ENCODE measurements at places on chromosomes 6 and 20. TPM values are rescaled to one million over a fixed set of nuclear protein-coding genes. Genes with fewer than 3 reads are reported as not detected.
A peak's percentile ranks its signal among the peaks of the same experiment; 100 is the strongest.

The BTNL2 gene
- not detected for total RNA-seq

The TXLNB gene
- total RNA-seq, result 1.5 TPM

The KIF6 gene
- 0.42 TPM for total RNA-seq

The RNF182 gene
- 0.60 TPM for total RNA-seq

The MOG gene
- total RNA-seq, result not detected

The AGER gene
- total RNA-seq, result 12.7 TPM

The SMPDL3A gene
- total RNA-seq, result 3.9 TPM

The DCBLD1 gene
- 16.8 TPM for total RNA-seq

DNA sequence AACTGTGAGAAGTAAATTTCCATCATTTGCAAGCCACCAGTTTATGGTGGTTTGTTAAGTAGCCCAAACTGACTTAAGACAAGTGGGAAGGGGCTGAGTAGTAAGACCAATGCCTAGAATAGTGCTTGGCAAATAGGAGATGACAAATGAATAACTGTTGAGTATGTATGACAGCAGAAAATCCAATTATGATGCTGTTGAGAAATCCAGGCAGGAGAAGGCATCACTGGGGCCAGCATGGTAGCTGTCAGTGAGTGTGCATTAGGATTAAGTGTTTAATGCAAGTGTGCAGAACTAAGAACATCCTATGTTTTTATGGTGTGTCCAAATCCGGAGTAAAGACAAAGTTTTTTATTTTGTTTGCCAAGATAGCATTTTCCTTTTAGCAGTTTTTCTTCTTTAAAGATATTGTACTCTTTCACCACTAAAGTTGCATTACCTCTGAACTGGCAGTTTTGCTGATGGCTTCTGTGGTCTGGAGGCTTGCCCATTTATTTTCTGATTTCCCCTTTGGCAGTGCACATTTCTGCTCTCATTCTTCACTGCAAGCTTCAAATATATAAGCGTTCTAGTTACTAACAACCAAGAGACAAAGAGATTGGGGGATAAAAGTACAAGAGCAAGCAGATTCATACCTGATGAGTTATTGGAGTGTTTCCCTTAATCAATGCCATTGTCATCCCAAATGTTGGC lies 289.7 kb downstream of the KCNQ5 start:
- DNase-seq, result no peak
- H3K4me3 ChIP-seq, result no peak overlapping the region
- H3K4me1 ChIP-seq, result no peaks in the 10 kb centered on the region
- H3K36me3 ChIP-seq, result no peaks in the 10 kb centered on the region

- no peaks in the 10 kb centered on the region for H3K36me3 ChIP-seq
- no peak overlapping the region for H3K27ac ChIP-seq
- no peak overlapping the region for H3K4me3 ChIP-seq
- H3K4me1 ChIP-seq, result no peaks in the 10 kb centered on the region
- DNase-seq, result no peak
Observed at GRCh38 chr20:38117205-38117604, 47.9 kb downstream of the TGM2 start.

DNA sequence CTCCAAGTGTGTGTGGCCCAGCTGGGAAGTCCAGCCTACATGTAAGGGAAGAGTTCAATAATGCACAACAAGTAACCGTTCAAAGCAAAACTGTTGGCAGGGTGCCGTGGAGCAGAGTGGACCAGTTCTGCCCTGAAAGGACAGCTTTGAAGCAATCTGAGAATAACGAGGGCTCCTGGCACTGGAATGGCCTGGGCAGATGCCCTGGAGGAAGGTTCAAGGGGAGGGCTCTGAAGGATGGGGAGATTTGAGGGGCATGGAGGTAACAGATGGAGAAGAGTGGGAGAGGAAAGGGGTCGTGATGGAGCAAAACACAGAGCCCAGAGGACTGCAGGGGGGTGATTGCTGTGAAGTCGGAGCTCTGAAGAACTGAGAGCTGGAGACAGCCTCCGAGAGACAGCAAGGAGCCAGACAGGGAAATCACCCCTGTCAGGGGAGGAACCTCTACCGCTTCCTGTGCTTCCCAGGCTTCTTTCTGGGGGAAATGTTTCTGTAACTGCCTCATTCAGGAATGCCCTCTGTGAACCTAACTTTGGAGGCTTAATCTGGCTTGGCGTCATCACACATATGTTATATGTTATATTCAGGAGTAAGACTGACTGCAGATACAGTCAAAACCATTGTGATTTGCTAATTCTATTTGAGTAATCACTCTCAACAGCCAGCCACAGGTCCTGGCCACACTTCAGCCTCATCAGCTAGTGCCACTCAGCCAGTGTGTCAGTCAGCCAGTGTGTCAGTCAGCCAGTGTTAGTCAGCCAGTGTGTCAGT lies 41.2 kb downstream of the ZC3H12D start:
- H3K27ac ChIP-seq, result no peak overlapping the region
- no peaks in the 10 kb centered on the region for H3K4me1 ChIP-seq
- no peak for DNase-seq
- H3K36me3 ChIP-seq, result no peaks in the 10 kb centered on the region

- H3K36me3 ChIP-seq, result peaks cover 23% of the 10 kb centered on the region
- no peak for DNase-seq
- no peaks in the 10 kb centered on the region for H3K27me3 ChIP-seq
- H3K27ac ChIP-seq, result peak overlapping the region; percentile 15
- no peaks in the 10 kb centered on the region for H3K4me1 ChIP-seq
Observed at GRCh38 chr20:37228656-37229055, 33.0 kb downstream of the GHRH start.

- no peak for DNase-seq
- no peak overlapping the region for H3K4me3 ChIP-seq
- H3K27ac ChIP-seq, result no peak overlapping the region
- no peaks in the 10 kb centered on the region for H3K36me3 ChIP-seq
Observed at GRCh38 chr6:114195027-114195365, 147.8 kb downstream of the HS3ST5 start.

GRCh38 chr6:90343576-90343975 lies 46.9 kb upstream of the BACH2 start:
- no peaks in the 10 kb centered on the region for H3K4me1 ChIP-seq
- H3K27me3 ChIP-seq, result no peaks in the 10 kb centered on the region
- H3K27ac ChIP-seq, result no peak overlapping the region
- H3K36me3 ChIP-seq, result no peaks in the 10 kb centered on the region
- no peak overlapping the region for H3K4me3 ChIP-seq

- peaks cover 8% of the 10 kb centered on the region for H3K36me3 ChIP-seq
- no peaks in the 10 kb centered on the region for H3K27me3 ChIP-seq
Observed at GRCh38 chr20:5595744-5596143, 154.5 kb upstream of the SHLD1 start.

DNA sequence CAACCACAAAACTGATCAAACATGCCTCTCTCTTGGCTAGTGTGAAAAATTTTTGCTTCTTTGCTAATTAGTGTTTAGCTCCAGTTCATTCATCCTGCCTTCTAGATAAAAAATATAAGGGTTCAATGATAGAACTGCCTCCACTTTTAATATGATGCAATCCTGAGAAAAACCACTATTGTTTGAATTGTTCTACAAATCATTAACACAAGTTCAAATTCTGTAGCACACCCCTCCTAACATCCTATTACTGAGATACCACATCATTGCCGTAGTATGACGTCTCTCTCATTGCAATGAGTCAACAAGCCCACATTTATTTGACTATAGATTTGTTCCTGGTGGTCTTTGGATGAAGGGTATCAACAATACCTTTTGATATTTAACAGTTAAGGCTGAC lies 365.8 kb upstream of the OPRM1 start:
- no peaks in the 10 kb centered on the region for H3K36me3 ChIP-seq
- no peaks in the 10 kb centered on the region for H3K27me3 ChIP-seq
- H3K4me3 ChIP-seq, result no peak overlapping the region
- no peak overlapping the region for H3K27ac ChIP-seq

- no peaks in the 10 kb centered on the region for H3K4me1 ChIP-seq
- H3K4me3 ChIP-seq, result no peak overlapping the region
- no peak for DNase-seq
- no peaks in the 10 kb centered on the region for H3K27me3 ChIP-seq
- H3K27ac ChIP-seq, result no peak overlapping the region
- H3K36me3 ChIP-seq, result no peaks in the 10 kb centered on the region
Observed at GRCh38 chr6:106063448-106063850, 22.7 kb upstream of the PRDM1 start.

- no peak for DNase-seq
- H3K27ac ChIP-seq, result no peak overlapping the region
- H3K36me3 ChIP-seq, result no peaks in the 10 kb centered on the region
- no peak overlapping the region for H3K4me3 ChIP-seq
- H3K4me1 ChIP-seq, result no peaks in the 10 kb centered on the region
Observed at GRCh38 chr6:132590362-132590761, 821 bp upstream of the TAAR5 start.

DNA sequence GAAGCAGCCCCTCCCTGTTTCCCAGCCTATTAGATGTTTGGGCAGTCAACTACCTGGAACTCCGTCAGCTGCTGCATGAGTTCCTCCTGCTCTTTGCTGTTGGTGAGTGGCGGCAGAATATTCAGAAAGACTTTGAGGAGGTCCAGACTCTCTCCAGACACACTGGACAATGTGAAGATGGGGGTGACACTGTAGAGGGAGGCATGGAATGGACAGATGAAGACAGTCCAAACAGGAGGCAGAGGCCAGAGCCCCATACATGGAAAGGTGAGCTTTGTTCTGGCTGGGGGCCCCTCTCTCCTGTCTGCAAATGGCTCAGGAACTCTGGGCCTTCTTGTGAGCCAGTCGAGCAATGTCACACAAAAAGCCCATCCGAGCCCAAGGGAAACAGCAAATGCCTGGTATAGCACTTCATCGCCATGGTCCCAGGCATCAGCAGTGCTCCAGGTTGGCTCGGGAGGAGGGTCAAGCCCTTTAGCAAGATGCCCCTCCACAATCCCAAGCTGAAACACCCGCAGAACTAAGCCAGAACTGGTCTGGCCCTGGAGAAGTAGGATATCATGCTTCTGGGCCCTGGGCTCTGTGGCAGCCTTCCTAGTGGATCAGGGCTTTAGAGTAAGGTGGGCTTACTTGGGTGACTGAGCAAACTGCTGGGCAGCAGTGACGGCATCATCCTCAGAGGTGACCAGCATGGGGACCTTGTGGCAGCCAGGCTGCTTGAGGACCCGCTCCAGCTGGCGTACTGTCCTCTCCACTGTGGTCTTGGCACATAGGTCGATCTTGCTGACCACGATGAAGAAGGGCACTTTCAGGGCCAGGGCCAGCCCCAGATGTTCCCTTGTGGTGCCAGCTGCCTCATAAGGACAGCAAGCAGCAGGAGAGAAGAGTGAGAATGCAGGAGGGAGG lies 4.9 kb downstream of the GTPBP2 start:
- peaks cover 3% of the 10 kb centered on the region for H3K4me1 ChIP-seq
- H3K27me3 ChIP-seq, result no peaks in the 10 kb centered on the region
- DNase-seq, result no peak
- no peak overlapping the region for H3K27ac ChIP-seq
- no peak overlapping the region for H3K4me3 ChIP-seq

DNA sequence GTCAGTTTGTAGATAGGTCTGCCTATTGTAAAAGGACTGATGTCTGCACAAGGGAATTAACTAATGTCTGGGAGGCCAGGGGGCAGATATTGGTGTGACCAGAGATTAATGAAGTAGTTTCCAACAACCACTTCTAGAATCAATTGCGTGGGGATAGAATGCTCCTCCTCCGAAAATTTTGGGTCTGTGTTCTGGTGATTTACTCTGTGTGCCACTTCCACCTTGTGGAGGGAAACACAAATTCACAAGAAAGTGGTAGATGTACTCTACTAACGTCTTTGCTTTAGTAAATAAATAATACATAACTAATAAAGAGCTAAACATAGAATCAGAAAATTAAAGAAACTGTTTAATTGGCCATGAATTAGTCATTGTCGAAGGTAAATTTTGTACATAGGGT lies 25.5 kb downstream of the TMEM14A start:
- no peak for DNase-seq
- H3K27me3 ChIP-seq, result no peaks in the 10 kb centered on the region
- no peaks in the 10 kb centered on the region for H3K4me1 ChIP-seq
- no peak overlapping the region for H3K4me3 ChIP-seq

DNA sequence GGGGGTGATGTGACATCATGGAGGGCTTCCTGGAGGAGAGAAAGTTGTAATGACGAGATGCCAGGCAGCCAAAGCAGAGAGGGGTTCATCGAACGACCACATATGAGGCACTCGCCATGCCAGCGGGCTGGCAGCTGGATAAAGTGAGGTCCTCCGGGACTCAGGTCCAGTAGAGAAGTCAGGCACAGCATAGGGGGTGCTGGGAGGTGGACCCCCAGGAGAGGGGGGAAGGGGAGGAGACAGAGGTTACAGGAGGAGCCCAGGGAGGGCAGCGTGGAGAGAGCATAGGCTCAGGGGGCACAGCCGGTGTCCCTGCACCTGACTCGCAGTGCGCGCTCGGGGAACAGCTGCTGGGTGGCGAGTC lies 174.7 kb downstream of the BMP7 start:
- H3K36me3 ChIP-seq, result no peaks in the 10 kb centered on the region
- no peak overlapping the region for H3K27ac ChIP-seq
- no peak overlapping the region for H3K4me3 ChIP-seq
- H3K27me3 ChIP-seq, result no peaks in the 10 kb centered on the region
- H3K4me1 ChIP-seq, result no peaks in the 10 kb centered on the region

- peaks cover 5% of the 10 kb centered on the region for H3K4me1 ChIP-seq
- H3K27me3 ChIP-seq, result no peaks in the 10 kb centered on the region
- peak overlapping the region; percentile 72 for H3K4me3 ChIP-seq
- H3K27ac ChIP-seq, result no peak overlapping the region
- DNase-seq, result no peak
Observed at GRCh38 chr6:116254297-116255056, 602 bp upstream of the TSPYL4 start.

- no peaks in the 10 kb centered on the region for H3K27me3 ChIP-seq
- H3K27ac ChIP-seq, result no peak overlapping the region
- no peak for DNase-seq
- peaks cover 3% of the 10 kb centered on the region for H3K36me3 ChIP-seq
- H3K4me3 ChIP-seq, result no peak overlapping the region
- peaks cover 3% of the 10 kb centered on the region for H3K4me1 ChIP-seq
Observed at GRCh38 chr6:118468682-118469465, 79.2 kb upstream of the PLN start.

- no peak overlapping the region for H3K27ac ChIP-seq
- no peaks in the 10 kb centered on the region for H3K36me3 ChIP-seq
- no peaks in the 10 kb centered on the region for H3K27me3 ChIP-seq
- peaks cover 4% of the 10 kb centered on the region for H3K4me1 ChIP-seq
Observed at GRCh38 chr6:121849477-121849876, 414.0 kb downstream of the GJA1 start.

- H3K27ac ChIP-seq, result no peak overlapping the region
- DNase-seq, result no peak
- no peak overlapping the region for H3K4me3 ChIP-seq
- no peaks in the 10 kb centered on the region for H3K36me3 ChIP-seq
- no peaks in the 10 kb centered on the region for H3K4me1 ChIP-seq
- no peaks in the 10 kb centered on the region for H3K27me3 ChIP-seq
Observed at GRCh38 chr6:15781890-15782289, 119.1 kb upstream of the DTNBP1 start.

GRCh38 chr20:34896086-34896621 lies 19.7 kb downstream of the ACSS2 start:
- no peak for DNase-seq
- H3K4me1 ChIP-seq, result peaks cover 3% of the 10 kb centered on the region
- H3K4me3 ChIP-seq, result no peak overlapping the region
- no peaks in the 10 kb centered on the region for H3K36me3 ChIP-seq

- H3K27ac ChIP-seq, result no peak overlapping the region
- no peaks in the 10 kb centered on the region for H3K27me3 ChIP-seq
- no peaks in the 10 kb centered on the region for H3K4me1 ChIP-seq
Observed at GRCh38 chr6:35007016-35007415, 118.0 kb downstream of the ANKS1A start.
